H9 (cell line): ENCODE measurements at places on chromosomes 6 and 20. TPM values are rescaled to one million over a fixed set of nuclear protein-coding genes. Genes with fewer than 3 reads are reported as not detected.

Gene TDRD6
- 0.02 and 0.15 TPM in 2 replicates for total RNA-seq

Gene MYB
- 5.8 and 6.7 TPM in 2 replicates for total RNA-seq

GRCh38 chr20:12262747-12263146 is 345.1 kb downstream of the BTBD3 start:
- peaks cover 2% of the 10 kb centered on the region; the same call in 1 of the 2 replicates for H3K4me1 ChIP-seq
- no peaks in the 10 kb centered on the region for H3K27me3 ChIP-seq
- DNase-seq, result no peak

Gene ECT2L
- not detected in 2 replicates for total RNA-seq

DNA sequence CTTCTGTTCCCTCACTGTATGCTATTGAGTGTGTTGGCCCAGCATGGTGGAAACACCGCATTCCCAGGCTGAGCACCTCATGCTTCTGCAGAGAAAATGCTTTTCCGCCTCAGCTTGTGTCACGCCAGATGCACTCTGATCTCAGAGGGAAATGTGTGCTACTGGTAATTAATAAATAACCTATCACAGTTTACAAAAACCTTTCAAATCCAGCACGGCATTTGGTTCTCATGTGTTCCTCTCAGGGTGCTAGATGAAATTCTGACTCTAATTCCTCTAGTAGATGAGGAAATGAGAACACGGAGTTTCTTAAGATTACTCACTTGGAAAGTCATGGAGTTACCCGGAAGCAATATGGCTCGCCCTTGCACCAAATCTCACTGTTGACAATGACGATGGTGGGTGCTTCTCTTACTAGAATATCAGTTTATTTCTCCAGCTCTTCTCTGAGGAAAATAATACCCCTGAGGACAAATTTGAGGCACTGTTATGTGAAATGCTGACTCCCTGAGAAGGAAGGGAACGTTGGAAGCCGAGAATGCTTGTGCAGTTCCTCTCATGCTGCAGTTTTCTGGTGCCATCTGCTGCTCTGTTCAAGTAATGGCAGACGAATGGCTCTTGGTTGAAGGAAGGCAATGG is 116.6 kb downstream of the RNF144B start:
- no peaks in the 10 kb centered on the region; the same call in 2 of the 3 replicates for H3K36me3 ChIP-seq
- peak; percentile 65 for DNase-seq

DNA sequence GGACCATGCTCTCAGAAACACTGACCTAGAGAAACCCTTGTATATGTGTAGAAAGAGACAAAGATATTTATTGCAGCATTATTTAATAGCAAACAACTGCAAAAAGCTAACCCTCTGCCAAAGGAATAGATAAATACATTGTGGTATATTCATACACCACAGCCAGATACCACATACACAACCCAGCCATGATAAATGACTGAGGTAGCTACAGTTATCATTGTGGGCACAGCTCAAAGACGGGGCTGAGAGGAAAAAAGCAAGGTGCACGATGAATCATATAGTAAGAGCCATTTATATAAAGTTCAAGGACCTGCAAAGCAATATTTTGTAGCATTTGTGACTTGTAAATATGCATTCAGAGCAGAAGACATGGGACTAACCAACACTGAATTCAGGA is 30.8 kb downstream of the RSPO4 start:
- no peak overlapping the region for H3K4me3 ChIP-seq
- DNase-seq, result no peak
- no peaks in the 10 kb centered on the region for H3K27me3 ChIP-seq
- H3K36me3 ChIP-seq, result no peaks in the 10 kb centered on the region; the same call in 2 of the 3 replicates

GRCh38 chr20:37457921-37458320 is 63.1 kb upstream of the NNAT start:
- no peak for DNase-seq
- H3K4me1 ChIP-seq, result no peaks in the 10 kb centered on the region
- H3K4me3 ChIP-seq, result no peak overlapping the region
- no peak overlapping the region for H3K27ac ChIP-seq

DNA sequence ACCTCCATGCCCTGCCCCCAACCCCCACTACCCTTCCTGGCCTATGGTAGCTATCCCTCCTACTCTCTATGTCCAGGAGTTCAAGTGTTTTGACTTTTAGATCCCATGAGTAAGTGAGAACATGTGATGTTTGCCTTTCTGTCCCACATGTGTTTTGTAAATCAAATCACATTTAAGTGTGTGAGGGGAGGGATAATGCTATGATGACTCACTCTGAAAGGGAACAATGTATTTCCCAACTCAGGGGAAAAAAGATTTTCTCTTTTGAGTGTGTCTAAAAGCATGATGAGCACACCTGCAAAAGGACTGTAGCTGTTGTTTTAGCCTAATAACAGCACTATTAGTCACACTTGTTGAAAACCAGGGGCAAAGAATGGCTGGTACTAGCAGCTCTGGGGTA is 193.7 kb downstream of the GJA10 start:
- no peaks in the 10 kb centered on the region for H3K36me3 ChIP-seq
- H3K27ac ChIP-seq, result no peak overlapping the region
- no peak for DNase-seq

DNA sequence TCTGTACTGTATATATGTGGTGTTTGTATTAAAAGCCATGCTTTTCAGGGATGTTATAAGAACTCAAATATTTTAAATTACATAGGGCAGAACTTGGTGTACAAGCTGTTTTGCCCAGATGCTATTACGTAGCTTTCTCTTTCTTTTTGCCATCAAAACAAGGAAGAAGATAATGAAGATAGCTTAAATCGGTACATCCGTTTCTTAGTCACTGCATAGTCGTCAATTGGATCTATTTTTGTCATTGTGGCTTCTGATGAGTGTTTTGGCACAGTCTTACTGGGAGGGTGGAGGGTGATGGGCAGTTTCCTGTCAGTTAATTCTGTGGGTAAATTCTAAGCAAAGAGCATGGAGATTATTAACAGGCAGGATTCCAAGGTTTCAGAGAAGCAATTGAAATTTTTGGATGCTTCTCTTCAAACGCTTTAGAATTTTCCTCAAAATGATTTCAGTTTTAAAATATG is 649.1 kb upstream of the GJE1 start:
- H3K27me3 ChIP-seq, result no peaks in the 10 kb centered on the region
- DNase-seq, result no peak
- no peaks in the 10 kb centered on the region for H3K4me1 ChIP-seq
- H3K27ac ChIP-seq, result no peak overlapping the region
- H3K4me3 ChIP-seq, result no peak overlapping the region
- H3K36me3 ChIP-seq, result peaks cover 3% of the 10 kb centered on the region; the same call in 1 of the 3 replicates

Gene KLHDC3
- total RNA-seq, result 146 TPM in 2 replicates

- H3K27ac ChIP-seq, result peak overlapping the region; percentile 35
- peaks cover 11% of the 10 kb centered on the region; the same call in 1 of the 2 replicates for H3K36me3 ChIP-seq
- peak; percentile 84 for DNase-seq
- peak overlapping the region; percentile 65 for H3K4me3 ChIP-seq
These were observed 19.7 kb upstream of the TM9SF4 start for GRCh38 chr20:32089637-32090362.

- no peaks in the 10 kb centered on the region for H3K27me3 ChIP-seq
- peaks cover 58% of the 10 kb centered on the region for H3K36me3 ChIP-seq
- DNase-seq, result no peak
- no peak overlapping the region for H3K4me3 ChIP-seq
These were observed 12.0 kb downstream of the ZNF217 start for GRCh38 chr20:53581444-53582250.

Gene NKAIN2
- 0.17 and 0.29 TPM in 2 replicates for total RNA-seq

Gene BPIFB4
- not detected in 2 replicates for total RNA-seq

- H3K27me3 ChIP-seq, result no peaks in the 10 kb centered on the region
- no peak overlapping the region for H3K4me3 ChIP-seq
- DNase-seq, result no peak
- 0 out of 2 replicates have a peak, but pooled peaks cover 5% of the 10 kb centered on the region for H3K36me3 ChIP-seq
- no peak overlapping the region for H3K27ac ChIP-seq
These were observed 24.9 kb downstream of the LYRM4 start for GRCh38 chr6:5235830-5236229.

Gene C6orf47
- total RNA-seq, result 18.4 and 19.0 TPM in 2 replicates

Gene ZC2HC1B
- not detected in 2 replicates for total RNA-seq

DNA sequence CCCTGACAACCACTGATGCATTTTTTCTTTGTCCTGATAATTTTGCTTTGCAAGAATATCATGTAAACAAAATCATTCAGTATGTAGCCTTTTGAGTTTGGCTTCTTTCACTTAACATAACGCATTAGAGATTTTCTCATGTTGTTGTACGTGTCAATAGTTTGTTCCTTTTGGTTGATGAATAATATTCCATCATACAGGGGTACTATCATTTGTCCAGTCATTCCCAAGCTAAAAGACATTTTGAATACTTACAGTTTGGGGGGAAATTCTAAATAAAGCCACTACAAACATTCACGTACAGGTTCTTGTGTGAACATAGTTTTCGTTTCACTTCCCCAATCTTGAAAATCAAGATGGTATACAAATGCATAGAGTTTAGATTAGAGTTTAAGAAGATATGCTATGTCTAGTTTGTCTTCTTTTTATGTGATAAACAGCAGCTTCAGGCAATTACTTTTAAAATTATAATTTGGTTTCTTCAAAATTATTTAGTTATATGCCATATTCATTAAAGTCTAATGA is 5.2 kb downstream of the HAO1 start:
- no peaks in the 10 kb centered on the region for H3K27me3 ChIP-seq
- no peak overlapping the region for H3K27ac ChIP-seq
- no peaks in the 10 kb centered on the region for H3K36me3 ChIP-seq
- H3K4me1 ChIP-seq, result no peaks in the 10 kb centered on the region
- no peak overlapping the region for H3K4me3 ChIP-seq

Gene MCHR2
- total RNA-seq, result not detected in 2 replicates

DNA sequence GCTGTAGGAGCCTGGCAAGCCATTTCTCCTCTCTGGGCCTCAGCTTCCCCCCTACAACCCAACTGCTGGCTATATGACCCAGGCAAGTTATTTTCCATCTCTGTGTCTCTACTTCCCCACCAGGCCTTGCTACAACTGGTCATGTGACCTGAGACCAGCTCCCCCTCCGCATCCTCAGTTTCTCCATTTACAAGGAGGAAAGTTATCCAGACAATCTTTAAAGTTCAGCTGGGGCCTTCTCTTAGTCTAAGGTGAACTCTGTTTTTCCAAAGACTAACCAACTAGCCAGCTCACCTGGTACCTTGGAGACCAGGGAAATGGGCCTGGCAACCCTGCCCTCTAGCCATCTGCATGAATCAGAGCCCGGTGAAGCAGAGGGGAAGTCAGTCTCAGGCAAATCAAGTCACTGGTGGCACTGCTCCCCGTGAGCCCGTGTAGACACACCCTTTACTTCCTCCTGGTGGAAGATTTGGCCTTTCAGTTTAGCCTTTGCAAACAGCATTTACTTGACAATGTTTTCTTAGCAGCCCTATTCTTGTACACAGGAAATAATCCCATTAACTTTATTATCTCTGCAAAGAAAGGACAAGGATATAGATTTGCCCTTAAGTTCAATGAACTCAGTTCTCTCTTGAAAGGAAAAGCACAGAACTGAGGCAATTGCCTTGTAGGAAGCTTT is 157.7 kb downstream of the VEGFA start:
- H3K27ac ChIP-seq, result peak overlapping the region; percentile 3
- no peaks in the 10 kb centered on the region for H3K27me3 ChIP-seq
- no peaks in the 10 kb centered on the region for H3K4me1 ChIP-seq
- no peaks in the 10 kb centered on the region for H3K36me3 ChIP-seq
- no peak for DNase-seq

DNA sequence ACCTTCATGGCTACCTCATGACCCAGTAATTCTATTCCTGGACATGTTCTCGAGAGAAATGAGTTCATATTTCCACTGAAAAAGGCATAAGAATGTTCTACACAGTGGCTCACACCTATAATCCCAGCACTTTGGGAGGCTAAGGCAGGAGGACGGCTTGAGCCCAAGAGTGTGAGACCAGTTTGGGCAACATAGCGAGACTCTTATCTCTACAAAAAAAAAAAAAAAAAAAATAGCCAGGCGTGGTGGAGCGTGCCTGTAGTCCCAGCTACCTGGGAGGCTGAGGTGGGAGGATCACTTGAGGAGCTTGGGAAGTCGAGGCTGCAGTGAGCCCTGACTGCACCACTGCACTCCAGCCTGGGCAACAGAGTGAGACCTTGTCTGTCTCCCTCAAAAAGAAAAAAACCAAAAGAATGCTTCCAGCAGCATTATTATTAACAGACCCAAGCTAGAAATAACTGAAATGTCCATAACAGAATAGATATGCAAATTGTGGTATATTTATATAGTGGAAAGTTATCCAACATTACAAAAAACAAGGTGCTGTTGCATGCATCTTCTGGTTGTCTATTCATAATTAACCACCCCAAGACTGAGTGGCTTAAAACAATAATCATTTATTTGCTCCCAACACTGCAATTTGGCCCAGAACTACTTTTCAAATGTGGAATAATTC is 9.4 kb upstream of the RAB44 start:
- no peak overlapping the region for H3K27ac ChIP-seq
- DNase-seq, result no peak
- H3K27me3 ChIP-seq, result no peaks in the 10 kb centered on the region
- H3K4me3 ChIP-seq, result no peak overlapping the region

DNA sequence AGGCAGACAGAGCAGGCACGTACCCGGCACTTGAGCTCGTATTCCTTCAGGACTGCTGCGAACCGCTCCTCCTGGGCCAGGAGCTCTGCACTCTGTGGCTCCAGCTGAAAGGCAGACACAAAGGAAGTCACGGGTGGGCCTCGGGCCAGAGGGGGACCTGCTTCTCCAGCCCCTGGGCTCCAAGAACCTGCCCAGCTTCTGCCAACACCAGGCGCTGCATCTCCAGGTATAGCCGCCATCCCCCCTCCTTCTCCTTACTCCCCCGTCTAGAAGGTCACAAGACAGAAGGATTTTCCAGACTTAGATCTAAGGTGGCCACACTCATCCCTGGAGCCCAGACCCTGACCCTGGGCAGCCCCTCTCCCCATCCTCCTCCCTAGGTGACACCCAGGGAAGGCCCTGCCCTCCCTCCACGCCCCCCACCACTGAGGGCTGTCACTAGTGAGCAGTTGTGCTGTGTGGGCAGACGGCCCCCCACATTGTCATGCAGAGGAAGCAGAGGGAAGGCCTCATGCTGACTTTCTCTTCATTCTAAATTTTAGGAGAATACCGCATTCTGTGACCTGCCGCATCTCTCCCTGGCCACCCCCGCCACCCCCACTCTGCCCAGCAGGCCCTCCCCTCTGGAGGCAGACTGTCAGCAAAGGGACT is 81.9 kb downstream of the GINS1 start:
- no peak for DNase-seq
- H3K4me3 ChIP-seq, result peak overlapping the region; percentile 27; the same call in 1 of the 2 replicates
- no peaks in the 10 kb centered on the region for H3K27me3 ChIP-seq
- peaks cover 29% of the 10 kb centered on the region; the same call in 2 of the 3 replicates for H3K36me3 ChIP-seq

DNA sequence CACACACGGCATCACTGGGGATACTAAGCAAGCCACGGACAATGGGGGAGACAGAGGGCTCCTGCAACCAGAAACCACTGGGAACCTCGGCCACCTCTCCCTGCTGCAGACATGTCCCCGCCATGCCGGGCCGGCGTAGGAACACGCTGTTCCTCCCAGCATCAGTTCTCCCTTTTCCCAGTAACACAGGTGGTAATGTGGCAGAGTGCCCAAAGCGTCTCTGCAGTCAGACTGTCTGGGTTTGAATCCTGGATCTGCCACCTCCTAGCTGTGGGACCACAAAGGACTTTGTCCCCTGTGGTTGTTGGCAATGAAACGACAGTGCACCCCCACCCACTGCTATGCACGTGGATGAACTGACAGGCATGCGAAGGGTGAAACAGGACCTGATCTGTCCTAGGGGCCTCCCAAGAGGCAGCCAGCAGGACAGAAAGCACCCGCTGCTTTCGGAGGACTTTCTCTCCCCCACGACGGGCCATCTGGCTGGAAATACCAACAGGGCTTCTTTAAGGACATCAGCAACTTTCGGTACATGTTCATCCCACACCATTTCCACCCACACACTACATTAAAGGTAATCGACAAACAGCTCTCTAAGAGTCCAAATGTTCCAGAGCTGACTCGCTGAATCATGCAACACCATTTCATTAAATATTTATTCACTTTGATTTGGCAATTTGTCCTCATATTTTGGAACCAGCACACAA is 74.1 kb downstream of the SULF2 start:
- no peaks in the 10 kb centered on the region for H3K27me3 ChIP-seq
- no peak for DNase-seq
- no peak overlapping the region; the same call in 2 of the 3 replicates for H3K4me3 ChIP-seq
- H3K36me3 ChIP-seq, result no peaks in the 10 kb centered on the region
